ENCODE measurements at places on chromosomes 4 and X.

GRCh38 chrX:106903856-106904528, 851 bp upstream of the RIPPLY1 start:
- no peak for DNase-seq

DNA sequence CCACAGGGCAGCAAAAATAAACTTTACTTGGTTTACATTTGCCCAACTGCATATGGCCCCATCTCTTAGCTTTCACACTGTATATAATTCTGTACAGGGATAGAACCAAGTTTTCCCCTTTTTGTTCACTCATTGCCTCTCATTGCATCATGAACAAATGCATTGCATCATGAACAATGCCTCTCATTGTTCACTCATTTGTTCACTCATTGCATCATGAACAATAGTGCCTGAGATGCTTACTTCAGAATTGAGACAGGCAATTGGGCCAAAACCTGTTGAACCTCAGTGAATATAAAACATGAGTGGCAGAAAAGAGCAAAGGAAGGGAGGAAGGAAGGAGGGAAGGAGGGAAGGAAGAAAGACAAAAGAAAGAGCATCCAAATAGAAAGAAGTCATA, 98.2 kb downstream of the SOWAHB start:
- no peak for DNase-seq

DNA sequence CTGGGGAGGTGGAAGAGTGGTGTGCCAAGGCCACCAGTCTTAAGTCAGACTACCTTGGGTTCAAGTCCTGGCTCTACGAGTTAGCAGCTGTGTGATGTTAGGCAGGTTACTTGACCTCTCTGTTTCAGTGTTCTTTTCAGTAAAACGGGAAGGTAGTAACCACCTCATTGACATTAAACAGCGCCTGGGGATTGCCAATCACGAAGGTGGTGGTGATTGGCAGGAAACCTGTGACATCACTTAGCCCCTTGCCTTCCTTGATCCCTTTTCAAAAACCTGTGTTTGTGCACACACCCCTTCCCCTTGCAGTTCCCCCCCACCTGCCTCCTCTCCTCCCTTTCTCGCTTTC, 7.6 kb downstream of the KLF3 start:
- no peak for DNase-seq

DNA sequence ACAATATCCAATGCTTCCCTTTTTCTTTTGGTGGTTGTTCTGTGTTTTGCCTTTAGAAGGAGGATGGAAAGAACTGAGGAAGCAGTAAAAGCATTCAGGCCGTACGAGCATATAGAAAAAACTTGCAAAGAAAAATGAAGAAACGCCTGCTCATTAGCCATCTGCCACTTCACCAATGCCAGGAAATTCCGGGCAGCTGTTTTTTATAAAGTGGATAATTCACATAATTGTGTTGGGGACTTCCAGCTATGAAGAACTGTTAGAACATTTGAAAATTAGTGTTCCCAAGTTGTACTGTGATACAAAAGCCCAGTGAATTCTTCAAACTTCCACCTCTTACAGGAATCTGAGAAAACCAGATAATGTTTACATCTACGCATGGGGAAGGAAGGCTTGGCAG, 11.7 kb downstream of the RELL1 start:
- no peak for DNase-seq

- DNase-seq: no peak
Measured at GRCh38 chr4:26056406-26056805, 142.4 kb downstream of the SMIM20 start.

DNA sequence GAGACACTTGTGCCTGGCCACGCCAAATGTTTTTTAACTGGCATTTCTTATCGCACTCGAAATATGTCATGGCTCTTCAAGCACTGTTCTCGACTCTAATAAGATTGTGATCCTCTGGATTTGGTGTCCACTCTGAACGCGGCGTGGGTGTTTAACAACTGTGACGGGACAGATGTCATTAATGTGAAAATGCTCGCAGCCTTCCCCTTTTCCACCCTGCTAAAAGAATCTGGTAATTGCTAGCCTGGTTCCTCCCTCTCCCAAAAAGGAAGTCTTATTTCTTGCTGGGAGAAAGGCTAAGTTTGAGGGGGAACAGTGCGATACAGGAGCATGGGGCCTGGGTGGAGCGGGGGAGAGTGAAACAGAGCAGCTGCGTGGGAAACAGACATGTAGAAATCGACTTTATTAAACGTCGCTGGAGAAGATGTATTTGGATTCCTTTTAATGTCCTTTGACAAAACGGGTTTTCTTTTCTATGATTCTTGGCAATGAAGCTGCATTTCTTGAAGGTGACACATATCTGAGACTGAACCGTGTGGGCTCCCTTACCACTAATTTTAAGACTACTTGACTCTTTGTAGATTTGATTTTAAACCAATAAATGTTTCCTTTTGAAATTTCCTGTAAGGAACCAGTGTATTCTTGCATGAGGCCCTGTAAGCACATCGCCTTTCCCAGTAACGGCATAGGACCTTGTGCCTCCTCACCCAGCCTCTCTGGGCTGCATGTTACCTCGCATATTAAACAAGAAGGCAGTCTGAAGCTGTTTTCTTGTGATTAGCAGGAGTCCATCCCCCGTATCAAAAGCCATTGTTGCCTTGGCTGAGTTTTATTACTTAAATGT, 17.8 kb downstream of the TBC1D1 start:
- no peak for DNase-seq

DNA sequence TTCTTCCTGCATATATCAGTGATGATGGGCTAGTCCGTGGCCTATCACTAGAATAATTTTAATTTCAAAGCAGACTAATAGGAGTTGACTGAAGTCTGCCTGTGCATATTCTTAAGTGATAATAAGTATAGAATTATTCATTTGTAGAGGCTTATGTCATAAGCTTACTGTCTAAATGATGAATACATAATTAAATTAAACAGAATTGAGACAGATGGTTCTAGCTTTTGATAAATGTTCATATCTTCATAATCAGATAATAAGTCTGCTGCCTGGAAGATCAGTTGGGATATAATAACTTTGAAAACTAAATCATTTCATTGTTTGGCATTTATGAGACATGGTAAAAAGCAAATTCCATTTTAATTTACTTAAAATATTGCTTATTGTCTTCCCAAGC, 1175.6 kb downstream of the TECRL start:
- no peak for DNase-seq

- DNase-seq: no peak
Measured at GRCh38 chr4:177033135-177033534, 240.4 kb upstream of the VEGFC start.

GRCh38 chr4:61273233-61273632, 73.1 kb downstream of the ADGRL3 start:
- no peak for DNase-seq

- no peak for DNase-seq
Measured at GRCh38 chr4:174222266-174222872, 61.1 kb downstream of the FBXO8 start.

DNA sequence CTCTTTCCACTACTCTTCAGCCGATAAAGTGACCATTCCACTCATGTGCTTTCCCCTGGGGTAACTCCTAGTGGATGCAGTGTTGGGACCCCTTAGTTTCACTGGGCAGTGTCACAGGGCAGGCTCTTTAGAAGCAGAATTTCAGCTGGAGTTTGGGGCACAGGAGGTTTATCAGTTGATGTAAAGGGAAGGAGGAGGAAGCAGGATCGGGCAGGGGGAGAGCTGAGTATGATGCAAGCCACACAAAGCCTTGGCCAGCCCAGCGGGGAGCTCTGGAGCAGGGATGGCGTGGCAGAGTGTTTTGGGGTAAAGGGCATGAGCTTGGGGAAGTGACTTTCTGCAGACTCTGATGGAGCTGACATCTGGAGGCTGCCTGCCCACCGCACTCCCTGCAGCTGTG, 19.3 kb downstream of the WDR13 start:
- DNase-seq: no peak

DNA sequence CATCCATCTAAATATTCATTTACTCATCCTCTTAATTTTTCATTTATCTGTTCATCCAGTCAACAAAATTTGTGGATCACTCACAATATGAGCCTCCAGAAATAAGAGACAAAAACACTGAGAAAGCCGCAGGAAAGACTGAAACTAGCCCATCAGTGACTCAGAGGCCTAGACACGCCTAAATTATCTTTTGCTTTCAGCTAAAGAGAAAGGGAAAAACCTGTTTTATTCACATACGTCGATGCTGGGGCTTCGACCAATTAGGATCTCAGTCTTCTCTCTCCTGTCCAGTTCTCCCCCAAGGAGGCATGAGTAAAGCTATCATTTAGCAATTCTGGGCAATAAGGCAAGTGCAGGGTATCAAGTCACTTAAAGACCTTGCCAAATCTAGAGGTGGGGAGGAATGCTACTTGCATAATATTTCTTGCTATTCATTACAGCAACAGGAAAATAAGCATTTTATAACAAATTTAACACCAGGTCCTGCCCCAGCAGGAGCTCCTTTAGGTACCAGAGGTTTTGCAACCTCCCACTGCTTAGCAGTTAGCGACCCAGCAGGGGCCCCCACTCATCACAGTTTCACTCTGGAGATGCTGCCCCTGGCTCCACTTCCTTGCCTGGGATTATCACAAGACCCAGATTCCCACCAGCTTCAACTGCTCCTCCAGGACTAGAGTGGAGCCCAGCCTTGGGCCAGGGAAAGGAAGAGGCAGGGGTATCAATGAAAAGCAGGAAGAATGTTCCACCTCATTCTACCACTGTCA, 30.1 kb upstream of the TMEM154 start:
- DNase-seq: no peak

GRCh38 chr4:38614231-38614630, 49.8 kb upstream of the KLF3 start:
- DNase-seq: no peak

Measured in GM06990 (cell line).